ENCODE measurements at places on chromosomes 7 and 10.

DNA sequence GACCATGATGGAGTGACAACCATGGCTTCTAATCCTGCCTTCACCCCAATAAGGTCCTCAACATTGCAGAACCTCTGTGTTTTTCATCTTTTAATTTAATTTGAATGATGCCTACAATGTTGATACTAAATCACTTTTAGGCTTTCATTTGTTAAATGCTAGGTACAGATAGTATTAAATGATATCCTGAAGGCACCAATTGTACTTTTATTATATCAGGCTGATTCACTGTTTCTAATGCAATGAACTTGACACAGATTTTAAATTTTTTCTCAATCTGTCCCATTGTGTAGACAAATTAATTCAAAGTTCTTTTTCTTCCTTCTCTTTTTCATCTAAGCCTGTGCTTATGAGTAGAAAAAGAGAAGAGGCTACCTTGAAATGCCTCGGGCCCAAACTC is 5.2 kb downstream of the EPDR1 start:
- no peak for DNase-seq

- no peak for DNase-seq
Measured at GRCh38 chr10:86195521-86196157, 171.0 kb downstream of the GRID1 start.

- DNase-seq = no peak
Measured at GRCh38 chr7:152854386-152854785, 94.8 kb downstream of the ACTR3B start.

GRCh38 chr7:106089647-106090046 is 22.5 kb downstream of the SYPL1 start:
- no peak for DNase-seq

GRCh38 chr10:28903063-28903462 is 225.7 kb downstream of the BAMBI start:
- DNase-seq = no peak

Measured in PC-3 (cell line).